ENCODE measurements at places on chromosomes 5 and 9.

DNA sequence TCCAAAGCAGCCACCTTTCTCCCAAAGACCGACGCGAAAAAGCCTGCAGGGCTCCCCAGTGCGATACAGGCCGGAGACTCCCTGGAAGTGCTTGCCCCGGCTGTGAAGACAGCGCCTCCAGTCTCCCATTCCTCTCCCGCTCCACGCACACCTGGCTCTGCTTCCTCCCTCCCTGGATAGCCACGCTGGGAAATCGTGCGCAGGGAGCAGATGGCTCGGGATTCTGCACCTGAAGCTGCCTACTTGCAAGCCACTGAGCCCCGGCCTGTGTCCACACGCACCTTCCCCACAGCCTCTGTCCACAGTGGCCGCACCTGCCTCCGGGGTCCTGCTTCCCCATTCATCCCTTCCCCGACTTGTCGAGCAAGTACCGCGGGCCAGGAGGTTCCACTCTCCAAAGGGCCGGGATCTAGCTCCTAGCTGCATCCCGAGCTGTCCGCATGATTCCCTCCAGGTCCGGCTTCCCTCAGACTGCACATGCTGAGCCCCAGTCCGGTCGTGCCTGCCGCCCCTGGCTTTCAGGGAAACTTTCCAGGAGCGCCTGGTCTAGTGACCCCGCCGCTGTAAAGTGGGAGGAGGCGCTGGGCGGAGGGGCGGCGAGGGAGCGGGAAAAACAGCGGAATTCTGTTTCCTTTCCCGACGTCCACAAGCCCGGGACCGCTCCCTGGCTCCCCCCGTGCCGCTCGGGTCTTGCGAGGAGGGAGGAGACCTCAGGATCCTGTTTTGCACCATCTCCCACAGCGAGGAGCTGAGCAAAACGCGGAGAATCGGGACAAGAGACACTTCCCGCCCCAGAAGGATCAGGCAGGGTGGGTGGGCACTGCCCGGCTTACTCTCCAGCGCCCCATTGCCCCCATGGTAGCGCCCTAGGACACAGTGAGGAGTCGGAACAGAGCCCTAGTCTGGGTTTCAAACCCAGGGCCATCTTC lies 2.0 kb downstream of the SEMA6A start:
- peak; percentile 7 for DNase-seq

DNA sequence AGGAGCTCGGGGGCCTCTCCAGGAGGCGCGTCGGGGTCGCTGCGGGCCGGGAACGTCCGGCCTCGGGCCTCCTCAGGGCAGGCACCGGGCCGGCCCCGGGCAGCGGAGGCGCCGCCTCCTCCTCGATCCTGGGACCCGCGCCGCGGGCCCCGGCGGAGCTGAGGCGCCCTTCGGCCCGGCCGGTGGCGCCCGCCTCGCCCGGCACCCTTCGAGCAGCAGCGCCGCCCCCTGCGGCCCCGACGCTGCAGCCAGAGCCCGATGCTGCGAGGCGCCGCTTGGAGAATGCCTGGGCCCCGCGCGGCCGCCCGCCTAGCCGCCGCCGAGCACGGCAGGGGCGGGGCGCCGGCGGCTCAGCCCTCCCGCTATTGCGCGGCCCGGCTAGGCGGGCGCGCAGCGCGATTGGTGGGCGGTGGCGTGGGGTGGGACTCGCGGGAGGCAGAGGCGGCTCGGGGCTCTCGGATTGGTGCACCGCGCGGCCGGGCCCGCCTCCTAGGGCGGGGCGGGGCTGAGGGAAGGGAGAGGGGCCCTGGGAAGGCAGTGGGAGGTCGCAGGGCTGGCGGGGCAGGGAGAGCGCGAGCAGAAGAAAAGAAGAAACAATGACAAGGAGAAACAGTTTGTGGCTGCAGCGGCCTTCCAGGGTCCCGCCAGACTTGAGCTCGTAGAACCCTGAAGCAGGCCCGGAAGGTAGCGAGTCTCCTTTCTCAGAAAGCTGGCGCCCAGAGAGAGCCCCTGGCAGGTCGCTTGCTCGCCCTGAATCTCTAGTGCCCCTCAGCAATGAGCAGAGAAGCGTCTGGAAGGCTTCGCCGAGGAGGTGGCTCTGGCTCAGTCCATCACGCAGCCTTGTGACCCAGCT lies at the start of gene EEIG1:
Gene EEIG1 (minus strand): TSS at position 284 of the 853 bp plus-strand sequence. CDS start 852 bp downstream, outside the sequence.
- peak; percentile 98 for DNase-seq

DNA sequence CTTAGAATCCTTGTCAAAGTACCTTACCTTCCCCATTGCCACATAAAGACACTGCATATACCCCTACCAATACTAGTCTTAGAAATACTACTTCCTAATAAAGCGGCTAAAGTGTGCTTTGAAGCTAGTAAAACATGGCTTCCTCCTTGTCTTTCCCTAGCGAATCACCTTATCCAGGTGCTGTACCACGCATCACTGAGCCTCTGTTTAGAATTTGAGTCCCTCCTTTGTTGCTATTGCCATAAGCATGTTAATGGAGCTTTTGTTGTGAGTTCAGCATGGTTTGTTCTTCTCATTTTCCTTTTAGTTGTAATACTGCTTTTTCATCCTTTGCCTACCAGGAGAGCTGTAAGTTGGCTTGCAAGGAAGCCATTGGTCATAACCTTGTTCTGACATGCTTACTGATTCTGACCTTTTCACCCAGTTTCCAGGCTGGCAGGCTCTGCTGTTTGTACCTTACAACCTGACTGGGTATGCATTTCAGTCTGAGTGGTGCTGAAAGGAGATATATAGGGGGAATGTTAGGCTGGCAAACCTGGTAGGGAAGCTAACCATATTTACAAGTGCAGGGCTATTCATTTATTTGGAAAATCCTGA lies 49.8 kb downstream of the LMNB1 start:
- DNase-seq = no peak

GRCh38 chr5:109511980-109512734 lies 102.4 kb upstream of the PJA2 start:
- no peak for DNase-seq

DNA sequence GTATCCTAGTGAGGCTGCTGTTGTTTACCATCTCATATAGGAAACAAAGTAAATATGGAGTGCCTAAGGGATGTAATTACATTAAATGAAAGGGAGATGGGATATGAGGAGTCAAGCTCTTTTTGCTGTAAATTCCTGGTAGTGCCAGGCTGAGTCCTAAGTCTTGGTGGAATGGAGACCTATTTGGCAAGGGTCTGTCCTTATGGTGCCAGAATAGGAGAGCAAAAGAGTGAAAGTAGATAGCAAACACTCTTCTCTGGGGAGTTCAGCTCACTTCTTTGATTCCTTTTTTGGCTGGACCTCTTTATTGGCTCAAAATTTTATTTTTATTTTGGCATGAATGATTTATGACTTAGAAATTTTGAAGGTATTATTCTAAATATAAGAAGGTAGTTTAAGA lies 380.8 kb downstream of the TMEM232 start:
- DNase-seq = no peak

DNA sequence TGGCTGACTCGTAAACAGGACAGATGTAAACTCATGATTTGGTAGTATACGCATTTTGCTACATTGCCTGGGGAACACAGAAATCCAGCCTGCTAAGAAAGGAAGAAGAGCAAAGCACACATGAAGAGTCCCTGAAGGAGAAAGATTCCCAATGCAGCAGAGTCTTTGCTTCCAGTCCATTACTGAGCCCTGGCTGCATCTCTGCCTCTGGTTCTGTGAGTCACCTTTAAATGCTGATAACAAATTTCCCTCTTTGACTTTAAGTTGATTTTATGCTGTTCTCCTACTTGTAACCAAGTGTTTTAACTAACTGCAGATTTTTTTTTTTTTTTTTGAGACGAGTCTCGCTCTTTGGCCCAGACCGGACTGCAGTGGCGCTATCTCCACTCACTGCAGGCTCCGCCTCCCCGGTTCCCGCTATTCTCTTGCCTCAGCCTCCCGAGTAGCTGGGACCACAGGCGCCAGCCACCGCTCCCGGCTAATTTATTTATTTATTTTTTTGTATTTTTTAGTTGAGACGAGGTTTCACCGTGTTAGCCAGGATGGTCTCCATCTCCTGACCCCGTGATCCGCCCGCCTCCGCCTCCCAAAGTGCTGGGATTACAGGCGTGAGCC lies 8.5 kb upstream of the PRXL2C start:
- no peak for DNase-seq

DNA sequence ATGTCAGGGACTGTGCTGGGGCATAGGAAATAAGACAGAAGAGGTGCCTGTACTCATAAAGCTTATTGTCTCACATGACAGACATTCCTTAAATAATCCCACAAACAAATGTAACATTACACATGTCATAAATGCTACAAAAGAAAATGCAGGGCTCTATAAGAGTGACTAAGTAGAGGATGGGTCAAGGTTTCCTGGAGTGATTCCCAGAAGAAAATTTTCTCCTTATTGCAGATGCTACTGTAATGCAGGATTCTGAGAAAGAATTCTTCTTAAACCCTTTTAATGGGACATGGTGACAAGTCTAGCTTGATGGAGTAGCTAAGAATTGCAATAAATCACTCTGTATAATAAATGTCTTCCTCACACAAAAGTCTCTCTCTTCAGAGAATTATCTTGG lies 55.7 kb downstream of the SH3TC2 start:
- no peak for DNase-seq

- DNase-seq = no peak
Measured at GRCh38 chr5:97121848-97122247, 20.6 kb downstream of the LIX1 start.

GRCh38 chr9:122143876-122144405 lies 15.6 kb downstream of the NDUFA8 start:
- DNase-seq = no peak

- DNase-seq = no peak
Measured at GRCh38 chr5:92544596-92544995, 1036.4 kb downstream of the NR2F1-AS1 start.

DNA sequence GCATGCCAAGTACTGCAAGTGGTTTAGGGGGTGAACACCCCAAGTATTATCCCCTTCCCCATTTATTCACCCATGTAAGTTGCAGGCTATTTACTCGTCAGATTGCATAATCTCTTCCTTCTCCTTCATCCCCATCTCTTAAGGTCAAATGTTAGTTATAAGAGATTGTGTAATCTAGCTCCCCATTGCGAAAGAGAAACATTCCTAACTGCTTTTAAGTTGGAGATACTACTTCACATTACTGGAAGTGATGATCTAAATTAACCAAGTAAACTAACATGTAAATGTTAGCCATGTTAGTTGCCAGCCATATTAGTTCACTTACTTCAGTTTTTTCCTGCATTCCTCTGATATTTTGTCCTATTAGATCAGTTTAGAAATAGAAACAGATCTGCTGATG lies 262.3 kb downstream of the TAF11L14 start:
- DNase-seq = peak; percentile 41

DNA sequence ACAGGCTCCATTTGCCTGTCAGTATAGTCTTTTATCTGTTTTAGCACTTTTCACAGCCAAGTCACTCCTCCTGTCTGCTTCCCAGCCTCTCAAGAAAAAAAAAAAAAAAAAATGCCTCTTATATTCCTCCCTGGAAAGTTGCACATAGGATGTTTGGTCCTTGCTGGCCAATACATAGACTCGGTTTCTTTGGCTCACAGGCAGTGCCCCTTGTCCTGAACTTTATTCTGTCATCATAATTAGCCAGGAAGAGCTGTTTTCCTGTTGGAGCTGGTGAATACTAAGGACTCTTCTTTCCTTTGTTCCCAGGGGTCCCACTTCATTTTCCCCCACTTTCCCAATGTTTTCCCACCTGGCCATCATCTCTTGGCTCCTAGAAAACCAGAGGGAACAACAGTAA lies 191.2 kb downstream of the NR3C1 start:
- no peak for DNase-seq

DNA sequence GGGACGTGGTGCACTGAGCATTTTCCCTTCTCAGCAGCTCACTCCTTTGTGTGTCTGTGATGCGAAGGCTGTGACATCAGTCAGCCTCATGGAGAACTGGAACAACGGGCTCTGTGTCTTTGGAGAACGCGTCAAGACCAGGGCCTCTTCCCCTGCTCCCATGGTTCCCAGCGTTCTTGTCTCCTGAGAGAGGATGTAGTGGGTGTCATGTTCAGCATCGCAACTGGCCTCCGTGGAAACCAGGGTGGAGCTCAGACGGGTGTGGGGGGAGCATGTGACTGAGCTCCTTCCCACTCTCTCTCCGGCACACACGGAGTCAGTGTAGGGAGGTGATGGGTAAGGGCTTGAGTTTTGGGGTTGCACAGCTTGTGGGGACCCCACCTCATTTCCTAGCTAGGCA lies 59.7 kb downstream of the TENT4A start:
- DNase-seq = peak; percentile 21

GRCh38 chr9:2800394-2801179 lies 43.3 kb downstream of the PUM3 start:
- no peak for DNase-seq

DNA sequence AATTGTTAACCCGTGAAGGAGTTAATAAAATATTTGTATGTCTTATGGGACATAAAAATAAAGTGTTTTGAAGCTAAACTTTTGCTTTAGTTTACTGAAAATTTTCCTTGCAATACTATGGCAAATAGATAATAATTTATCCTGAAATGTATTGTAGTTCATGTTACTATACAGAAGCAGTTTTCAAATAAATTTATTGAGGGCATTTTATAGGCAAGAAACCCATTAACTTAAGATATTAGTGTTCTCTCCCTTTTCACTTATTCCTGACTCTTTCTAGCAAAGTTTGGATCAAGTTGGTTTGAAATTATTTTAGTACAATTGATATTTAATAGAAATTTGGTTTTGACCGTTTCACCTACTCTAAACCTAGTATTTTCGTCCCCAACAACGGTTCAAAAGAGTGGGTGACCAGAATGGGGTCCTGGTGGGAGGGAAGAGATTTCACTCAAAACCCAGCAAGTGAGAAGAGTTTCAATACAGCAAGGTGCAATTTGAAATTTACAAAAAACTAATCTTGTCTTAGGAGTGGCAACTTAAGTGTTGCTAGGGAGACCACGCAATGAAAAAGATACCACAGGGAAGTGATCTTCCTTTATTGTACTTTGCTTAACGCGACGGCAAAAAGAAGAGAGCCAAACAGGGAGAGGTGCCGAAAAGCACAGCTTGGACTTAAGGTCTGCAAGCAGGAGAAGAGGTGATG lies 28.4 kb downstream of the NR2F1 start:
- DNase-seq = no peak

- DNase-seq = no peak
Measured at GRCh38 chr5:69341520-69342161, 9.0 kb upstream of the CCDC125 start.

GRCh38 chr5:179226696-179227095 lies 118.6 kb downstream of the ADAMTS2 start:
- DNase-seq = no peak

- DNase-seq = peak; percentile 58
Measured at GRCh38 chr9:88953381-88954029, 37.8 kb upstream of the S1PR3 start.

- DNase-seq = no peak
Measured at GRCh38 chr9:36842560-36843530, 191.2 kb downstream of the PAX5 start.

- no peak for DNase-seq
Measured at GRCh38 chr5:35954175-35954574, 15.8 kb upstream of the CAPSL start.

All from suppressor macrophage treated with lipopolysaccharide for 1 hour (primary cell).